ENCODE measurements at places on chromosomes 6 and 20.

GRCh38 chr6:113763311-113763766, 93.8 kb upstream of the MARCKS start:
- DNase-seq, result no peak

- DNase-seq, result no peak
Observed at GRCh38 chr20:44092551-44093248, 94.3 kb downstream of the JPH2 start.

GRCh38 chr6:121680058-121680457, 244.6 kb downstream of the GJA1 start:
- no peak for DNase-seq

DNA sequence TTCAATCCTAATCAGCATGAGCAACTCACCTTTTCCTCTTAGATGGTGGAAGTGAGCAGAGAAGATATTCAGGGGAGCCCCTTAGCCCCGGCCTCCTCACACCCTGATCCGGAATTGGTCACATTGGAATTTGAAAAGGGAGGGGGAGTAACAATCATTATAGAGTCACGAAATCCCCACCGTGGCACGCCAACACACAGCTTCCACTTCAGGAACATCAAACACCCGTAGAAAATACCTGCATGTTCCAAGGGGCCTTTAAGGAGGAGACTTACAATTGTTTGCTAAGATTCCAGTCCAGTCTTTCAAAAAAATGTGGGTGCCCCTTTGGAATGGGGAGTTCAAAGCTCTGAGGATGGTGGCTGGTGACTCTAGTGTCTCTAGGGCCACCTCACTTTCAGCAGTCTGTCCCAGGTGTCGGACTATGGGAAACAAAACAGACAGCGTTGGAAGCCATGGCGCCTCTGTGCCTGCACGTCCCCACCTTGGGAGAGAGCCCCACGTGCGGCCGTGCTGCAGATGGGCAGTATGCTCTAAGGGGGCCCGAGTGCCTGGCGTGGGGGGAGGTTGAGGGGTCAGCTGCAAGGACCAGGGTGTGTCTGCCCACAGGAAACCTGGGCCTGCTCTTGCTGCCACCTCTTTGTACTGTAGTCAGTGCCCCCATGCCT, 2.4 kb downstream of the CD93 start:
- DNase-seq, result no peak

DNA sequence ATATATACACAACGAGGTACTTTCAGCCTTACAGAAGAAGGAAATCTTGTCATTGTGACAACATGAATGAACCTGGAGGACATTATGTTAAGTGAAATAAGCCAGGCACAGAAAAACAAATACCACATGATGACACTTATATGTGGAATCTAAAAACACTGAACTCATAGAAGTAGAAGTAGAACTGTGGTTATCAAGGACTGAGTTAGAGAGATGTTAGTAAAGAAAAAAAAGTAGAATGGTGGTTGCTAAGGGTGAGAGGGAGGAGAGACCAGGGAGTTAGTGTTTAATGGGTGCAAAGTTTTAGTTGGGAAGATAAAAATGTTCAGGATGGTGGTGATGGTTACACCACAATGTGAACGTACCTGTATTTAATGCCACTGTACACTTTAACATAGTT, 4.8 kb upstream of the STX11 start:
- DNase-seq, result no peak

GRCh38 chr6:135465307-135465706, 32.2 kb downstream of the AHI1 start:
- DNase-seq, result no peak

GRCh38 chr6:7891078-7891872, 19.3 kb downstream of the TXNDC5 start:
- no peak for DNase-seq

DNA sequence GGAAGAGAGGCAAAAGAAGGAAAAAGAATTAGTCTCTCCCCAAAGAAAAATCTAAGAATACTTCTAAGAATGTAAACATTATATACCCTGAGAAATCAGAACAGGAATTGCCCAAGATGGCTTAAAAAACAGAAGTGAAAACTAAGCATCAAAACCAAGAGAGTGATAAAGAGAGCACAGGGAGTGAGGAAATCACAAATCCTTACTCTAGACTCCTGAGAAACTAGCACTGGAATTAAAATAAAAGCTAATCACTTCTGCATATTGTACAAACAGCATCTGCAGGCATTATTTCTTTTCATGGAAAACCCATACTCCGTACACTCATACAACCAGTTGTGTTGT, 285.7 kb downstream of the BTBD9 start:
- DNase-seq, result no peak

DNA sequence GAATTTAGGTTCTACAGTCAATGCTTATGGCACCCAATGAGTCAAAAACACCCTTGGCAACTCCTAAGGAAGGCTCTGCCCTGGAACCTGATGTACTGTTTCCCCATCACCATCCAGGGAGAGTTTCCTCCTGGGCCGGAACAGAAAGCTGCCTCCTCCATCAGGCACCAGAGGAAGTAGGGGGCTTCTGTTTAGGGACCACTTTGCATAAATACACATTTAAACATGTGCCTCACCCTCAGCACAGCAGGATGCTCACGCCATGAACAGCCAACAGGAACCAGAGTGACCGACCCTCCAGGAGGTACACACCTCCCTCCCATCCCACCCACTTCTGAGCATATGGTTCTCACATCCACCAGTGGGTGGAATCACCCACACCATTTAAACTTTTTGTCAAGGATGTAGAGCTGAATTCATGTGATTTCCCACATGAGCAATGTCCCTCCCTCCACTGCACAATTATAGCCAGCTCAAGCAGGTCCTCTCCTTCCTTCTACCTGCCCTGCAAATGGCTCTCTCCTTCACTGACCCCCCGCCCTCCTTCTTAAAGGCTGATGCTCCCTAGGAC, 14.8 kb downstream of the DDRGK1 start:
- no peak for DNase-seq

DNA sequence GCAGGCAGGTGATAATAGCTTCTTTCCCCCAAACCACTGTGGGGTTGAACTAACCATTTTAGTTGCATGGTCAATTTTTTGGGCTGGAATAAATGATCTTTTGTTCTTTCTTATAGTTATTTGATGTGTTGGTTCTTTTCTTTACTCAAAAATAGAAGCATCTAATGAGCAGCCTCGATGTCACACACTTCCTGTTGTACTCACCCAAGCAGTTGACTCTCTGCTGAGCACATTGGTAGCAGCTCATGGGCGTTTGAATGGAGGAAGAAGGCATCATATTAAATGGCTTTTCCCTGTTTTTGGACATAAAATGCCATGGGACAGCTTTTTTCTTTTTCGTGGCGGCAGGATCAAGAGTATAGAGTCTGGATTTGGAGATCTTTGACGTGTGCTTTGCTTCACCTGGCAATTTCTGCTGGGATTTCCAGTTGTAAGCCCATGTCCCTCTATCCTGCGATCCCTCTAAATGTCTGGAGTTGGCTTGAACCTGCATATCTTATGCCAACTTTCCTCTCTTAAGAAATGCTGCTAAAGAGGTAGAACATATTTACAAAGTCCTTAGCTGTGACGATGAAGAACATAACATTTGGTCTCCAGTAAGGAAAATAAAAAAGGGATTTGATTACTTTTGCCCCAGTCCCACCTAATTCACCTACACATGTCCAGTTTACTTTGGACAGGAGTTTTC, 268.3 kb downstream of the PRL start:
- DNase-seq, result no peak

DNA sequence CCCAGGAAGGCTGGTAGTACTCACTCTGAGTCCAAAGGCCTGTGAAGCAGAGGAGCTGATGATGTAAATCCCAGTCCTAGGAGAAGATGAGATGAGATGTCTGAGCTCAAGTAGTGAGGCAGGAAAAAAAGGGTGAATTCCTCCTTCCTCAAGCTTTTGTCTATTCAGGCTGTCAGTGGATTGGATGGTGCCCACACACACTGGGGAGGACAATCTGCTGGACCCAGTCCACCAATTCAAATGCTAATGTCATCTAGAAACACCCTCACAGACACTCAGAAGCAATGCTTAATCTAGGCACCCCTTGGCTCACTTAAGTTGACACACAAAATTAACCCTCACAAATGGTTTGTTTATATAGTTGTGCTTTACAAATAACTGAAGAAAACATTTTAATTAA, 94.6 kb downstream of the CD109 start:
- no peak for DNase-seq

DNA sequence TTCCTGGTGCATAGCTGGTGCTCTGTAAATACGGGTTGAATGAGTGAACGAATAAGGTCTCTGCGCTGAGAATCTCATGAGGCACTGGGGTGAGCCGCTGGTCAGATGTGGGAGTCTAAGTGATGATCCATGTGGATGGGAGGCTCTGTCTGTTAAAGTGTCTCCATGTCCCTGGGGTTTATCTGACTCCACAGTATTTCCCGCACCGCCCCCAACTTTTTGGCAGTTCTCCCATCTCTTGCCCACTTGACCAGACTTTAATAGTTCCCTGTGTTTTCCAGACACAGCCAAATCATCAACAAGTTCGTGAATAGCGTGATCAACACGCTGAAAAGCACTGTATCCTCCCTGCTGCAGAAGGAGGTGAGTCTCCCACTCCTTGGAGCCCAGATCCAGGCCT, 9.9 kb downstream of the BPIFA2 start:
- DNase-seq, result no peak

DNA sequence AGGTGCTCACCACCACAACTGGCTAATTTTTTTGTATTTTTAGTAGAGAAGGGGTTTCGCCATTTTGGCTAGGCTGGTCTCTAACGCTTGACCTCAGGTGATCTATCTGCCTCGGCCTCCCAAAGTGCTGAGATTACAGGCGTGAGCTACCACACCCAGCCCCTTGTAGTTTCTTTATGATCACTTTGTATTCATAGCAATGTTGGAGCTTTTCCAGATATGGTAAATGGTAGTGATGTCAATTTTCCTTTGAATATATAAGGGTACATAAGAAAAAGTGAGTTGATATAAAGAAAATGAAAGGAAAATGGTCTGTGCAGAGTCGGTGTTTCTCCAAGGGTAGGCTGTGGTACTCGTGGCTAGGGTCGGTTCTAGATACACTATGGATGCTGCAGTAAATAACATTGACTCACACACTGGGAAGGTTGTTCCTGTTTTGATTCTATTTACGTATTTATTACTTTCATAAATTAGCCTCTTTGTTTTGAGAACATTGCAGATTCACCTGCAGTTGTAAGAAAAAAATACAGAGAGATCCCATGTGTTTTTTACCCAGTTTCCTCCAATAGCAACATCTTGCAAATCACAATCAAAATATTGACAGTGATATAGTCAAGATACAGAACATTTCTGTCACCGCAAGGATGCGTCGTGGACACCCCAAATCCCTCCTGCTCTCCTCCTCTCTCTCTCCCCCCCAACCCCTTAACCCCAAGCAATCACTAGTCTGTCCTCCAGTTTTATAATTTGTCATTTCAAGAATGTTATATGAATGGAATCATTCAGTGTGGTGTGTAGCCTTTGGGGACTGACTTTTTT, 2.5 kb downstream of the ZNF831 start:
- no peak for DNase-seq

DNA sequence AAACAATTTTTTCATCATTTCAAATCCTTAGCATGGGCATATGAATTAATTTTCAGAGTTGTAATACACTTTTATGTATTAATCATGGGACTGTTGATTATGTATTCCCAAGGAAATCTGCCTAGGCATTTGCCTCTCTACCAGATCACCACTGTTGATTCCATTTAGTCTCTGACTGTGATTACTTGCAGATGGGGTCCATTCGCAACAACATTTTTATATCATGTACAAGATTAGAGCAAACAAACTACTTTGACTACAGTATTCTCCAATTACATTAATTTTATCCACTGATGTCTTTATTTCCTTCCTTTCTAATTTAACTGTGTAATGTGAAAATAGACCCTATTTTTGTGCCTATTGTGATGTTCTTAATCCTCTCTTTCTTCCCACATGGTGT, 831.4 kb upstream of the SLC35B3 start:
- no peak for DNase-seq

DNA sequence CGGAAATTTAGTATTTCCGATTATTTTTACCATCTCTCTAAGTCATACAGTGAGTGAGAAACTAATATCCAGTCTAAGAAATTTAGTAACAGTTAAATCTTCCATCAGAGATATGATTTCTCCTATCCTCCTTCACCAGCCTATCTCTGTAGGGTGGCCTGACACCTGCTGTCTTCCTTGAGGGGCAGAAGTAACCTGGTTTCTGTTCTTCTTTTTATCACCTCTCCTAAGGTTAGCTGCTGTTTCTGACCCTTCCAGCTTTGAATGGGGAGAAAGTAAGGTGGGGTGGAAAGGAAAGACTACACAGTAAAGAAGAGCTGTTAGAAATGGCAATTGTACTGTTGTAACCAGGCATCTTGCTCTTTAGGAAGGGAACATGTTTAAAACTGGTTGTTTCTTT, 447.7 kb downstream of the PHF3 start:
- DNase-seq, result no peak

Measured in stimulated activated CD8-positive, alpha-beta memory T cell treated with anti-CD3 and anti-CD28 coated beads, Interleukin-4, amount 100 ng/mL, for 4 hours (primary cell).